Activated T-helper 1 cell treated with anti-CD3 and anti-CD28 coated beads, Interleukin-2, amount 50 U/mL, for 16 hours (primary cell): ENCODE measurements at places on chromosomes 5 and 9.

DNA sequence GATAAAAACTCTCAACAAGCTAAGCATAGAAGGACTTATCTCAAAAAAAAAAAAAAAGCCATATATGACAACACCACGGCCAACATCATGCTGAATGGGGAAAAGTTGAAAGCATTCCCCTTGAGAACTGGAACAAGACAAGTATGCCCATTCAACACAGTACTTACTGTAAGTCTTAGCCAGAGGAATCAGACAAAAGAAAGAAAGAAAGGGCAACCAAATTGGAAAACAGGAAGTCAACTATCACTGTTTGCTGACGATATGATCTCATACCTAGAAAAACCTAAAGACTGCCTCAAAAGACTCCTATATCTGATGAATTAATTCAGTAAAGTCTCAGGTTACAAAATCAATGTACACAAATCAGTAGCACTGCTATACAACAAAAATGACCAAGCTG lies 24.6 kb upstream of the PTGER4 start:
- no peak for DNase-seq

DNA sequence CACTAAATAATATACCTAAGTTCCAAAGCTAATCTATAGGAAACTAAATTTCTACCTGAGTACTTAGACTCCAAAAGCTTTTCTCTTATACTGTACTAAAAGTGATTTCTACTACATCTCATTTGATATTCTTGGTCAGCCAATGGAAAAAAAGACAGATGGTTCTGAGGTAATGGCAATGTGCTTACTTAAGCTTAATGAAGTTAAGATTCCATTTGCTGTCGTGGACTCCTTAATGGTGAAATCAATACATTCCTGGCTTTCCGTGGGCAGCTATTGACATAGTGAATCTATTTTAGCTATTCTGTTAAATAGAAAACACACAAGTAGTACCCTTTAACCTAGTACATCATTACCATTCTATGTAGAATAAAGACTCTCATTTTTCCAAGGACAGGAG lies 1825.6 kb upstream of the CDH9 start:
- DNase-seq, result no peak

- no peak for DNase-seq
These were observed 310.8 kb downstream of the CDH12 start for GRCh38 chr5:22542340-22542739.

- DNase-seq, result no peak
These were observed 622.1 kb downstream of the CCDC171 start for GRCh38 chr9:16174915-16175314.

DNA sequence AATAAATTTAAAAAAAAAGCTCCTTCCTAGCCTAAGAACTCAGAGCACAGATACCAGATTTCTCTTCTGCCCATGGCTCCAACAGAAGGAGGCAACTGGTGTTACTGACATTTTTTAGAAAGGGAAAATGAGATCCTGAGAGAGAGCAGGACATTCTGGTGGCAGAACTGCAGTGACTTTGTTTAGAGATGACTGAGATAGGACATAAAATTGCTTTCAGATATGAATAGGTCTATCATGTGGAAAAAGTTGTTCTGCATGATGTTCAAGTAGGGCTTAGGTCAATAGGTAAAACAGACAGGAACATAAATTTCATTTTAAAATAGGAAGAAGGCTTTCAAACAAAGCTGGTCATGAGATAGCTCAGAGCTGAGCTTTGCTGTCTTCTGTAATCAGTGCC lies 49.6 kb downstream of the NIPAL4 start:
- DNase-seq, result no peak

DNA sequence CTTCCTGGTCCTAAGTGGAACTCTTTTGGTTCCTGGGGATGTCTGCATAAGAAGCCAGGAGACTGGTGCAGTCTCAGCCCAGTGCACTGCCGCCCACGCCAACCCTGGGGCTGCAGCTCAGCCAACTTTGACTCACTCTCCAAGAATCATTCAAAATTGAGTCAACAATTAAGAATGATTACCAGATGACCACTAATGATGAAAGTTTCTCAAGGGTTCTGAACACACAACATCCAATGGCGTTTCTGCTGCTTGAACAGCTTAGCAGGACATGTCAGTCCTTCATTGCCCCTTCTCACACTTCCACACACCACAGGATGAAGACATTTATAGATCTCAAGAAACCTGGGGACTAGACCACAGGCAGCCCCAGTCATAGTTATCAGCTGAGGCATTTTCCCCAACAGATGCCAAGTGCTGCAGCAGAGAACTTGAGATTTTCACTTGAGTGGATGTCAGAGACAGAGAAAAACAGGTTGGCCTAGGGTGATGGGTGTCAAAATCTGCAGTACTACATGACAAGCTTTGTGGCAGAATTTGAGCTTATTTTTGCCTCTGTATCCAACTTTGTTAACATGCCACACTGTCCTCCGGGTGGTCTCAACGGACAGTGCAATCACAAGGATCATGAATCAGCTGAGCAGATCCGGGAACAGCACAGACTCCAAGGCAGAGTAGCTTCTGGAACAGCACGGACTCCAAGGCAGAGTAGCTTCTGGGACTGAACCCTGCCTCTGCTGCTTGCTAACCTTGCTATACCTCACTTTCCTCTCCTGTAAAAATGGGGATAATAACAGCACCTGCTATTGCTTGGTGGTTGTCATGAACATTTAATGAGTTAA lies 356.1 kb downstream of the SPOCK1 start:
- no peak for DNase-seq

DNA sequence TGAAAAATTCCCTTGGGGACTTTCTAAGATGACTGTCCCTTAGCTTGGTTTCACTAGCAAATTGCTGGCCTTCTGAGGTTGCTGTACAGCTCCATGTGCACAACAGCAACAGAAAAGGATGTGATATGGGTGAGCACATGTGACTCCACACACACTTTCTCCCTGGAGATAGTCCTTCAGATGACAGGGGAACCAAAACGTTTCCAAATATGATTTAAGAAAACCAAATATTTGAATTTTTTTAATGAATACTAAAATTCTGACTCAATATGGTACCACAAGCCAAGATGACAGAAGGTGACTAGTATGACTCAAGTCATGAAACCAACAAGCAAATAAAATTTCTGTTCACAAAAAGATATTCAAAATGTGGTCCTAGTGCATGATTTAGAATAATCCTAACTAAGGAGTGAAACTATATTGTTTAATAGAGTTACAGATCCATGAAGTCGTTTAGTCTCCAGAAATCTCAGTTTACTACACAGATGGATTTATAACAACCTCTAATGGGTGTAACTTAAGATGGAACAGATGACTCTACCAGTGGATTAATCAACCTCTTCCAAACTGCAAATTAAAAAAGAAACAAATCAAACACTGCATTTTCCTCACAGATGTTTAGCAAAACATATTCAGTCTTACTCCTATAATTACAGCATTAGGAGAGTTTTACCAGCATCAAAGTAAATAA lies 144.8 kb upstream of the PIK3R1 start:
- DNase-seq, result no peak
